ENCODE measurements at places on chromosomes 13 and 19.

- DNase-seq, result peak; percentile 93
These were observed at the start of gene CD320 for GRCh38 chr19:8307965-8308866. Gene CD320 (minus strand): TSS chr19:8308358. CDS start chr19:8308290, 68 bp downstream.

DNA sequence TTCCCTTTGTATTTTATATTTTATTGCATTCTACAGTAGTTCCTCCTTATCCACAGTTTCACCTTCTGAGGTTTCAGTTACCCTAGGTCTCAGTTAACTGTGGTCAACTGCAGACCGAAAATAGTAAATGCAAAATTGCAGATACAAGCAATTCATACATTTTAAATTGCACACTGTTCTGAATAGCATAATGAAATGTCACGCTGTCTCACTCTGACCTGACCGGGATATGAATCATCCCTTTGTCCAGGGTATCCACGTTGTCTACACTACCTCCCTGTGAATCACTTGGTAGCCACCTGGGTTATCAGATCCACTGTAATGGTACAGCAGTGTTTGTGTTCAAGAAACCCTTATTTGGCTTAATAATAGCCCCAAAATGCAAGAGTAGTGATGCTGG lies 325.0 kb downstream of the DNAJC15 start:
- DNase-seq, result no peak

DNA sequence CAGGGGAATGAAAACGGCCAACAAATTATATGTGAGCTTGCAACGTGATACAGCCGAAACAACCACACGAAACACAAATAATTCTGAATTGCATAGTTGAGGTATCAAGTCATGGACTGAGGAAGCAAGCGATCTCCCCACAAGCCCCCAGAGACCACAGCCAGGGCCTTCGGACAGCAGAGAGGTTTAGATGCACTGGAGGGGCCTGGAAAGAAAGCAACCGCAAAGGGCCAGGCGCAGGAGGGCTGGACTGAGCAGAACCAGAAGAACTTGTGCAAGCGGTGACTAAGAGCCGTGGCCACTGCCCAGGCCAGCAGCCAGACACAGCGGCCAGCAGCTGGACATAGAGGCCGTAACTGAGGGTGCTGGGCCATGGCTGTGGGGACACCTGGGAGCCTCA lies 131.4 kb downstream of the TNFRSF19 start:
- DNase-seq, result no peak

DNA sequence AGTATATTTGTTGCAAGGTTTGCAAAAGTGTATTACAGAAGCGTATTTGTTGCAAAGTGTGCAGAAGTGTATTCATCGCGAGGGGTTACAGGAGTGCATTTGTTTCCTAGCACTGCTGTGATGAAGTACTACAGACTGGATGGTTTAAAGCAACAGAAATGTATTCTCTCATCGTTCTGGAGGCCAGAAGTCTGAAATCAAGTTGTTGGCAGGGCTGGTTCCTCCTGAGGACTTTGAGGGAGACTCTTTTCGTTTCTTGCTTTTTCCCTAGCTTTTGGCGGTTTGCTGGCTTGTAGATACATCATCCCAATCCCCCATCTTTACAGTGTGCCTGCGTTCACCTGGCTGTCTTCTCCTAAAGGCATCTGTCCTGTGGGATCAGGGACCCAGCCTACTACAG lies 127.9 kb upstream of the USP29 start:
- DNase-seq, result no peak

DNA sequence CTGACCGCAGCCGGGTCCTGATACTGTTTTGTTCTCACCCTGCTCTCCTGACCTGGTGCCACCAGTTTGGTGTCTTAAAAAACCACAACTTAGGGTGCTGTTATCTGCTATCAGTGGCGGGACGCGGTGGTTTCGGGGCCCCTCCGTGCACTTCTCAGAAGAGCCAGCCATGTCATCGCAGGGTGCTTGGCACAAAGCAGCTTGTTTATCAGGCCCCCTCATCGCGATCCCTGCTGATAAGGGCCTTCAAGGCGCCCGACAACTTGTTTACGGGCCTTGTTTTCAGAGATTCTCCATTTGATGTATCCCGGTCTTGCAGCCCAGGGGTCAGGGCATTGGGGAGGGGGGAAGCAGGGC lies 58.1 kb upstream of the KLF2 start:
- no peak for DNase-seq

DNA sequence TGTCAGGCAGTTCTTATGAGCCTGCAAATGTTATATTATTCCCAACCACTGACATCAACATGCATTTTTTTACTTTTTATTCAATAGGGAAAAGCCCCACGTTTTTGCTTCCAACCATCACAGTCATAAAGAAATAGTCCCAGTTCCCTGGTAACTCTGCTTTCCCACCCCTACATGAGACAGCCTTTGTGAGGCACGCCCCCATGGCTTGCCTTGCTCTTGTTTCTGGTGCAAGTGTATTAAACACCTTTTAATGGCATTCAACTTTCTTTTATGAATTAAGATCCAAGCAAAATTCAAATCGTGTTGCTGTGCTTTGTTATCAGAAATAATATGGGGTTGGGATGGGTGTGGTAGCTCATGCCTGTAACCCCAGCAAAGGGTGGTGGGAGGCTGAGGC lies 54.2 kb upstream of the ZNF429 start:
- no peak for DNase-seq

DNA sequence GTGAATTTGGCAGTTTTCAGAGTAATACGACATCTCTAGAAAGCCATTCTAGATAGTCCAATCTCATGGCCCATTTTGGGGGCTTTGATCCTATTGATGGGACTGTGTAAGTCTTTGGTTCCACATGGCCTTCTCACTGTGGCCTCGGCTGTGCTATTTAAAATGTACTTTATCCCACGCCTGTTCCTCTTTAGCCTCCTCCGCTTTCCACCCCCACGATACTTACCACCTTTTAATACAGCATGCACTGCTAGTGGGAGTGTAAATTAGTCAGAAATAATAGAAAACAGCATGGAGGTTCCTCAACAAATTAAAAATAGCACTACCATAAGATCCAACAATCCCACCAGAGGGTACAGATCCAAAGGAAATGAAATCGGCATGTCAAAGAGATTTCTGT lies 28.3 kb upstream of the CEBPG start:
- DNase-seq, result no peak

- DNase-seq, result peak; percentile 76
These were observed 3.3 kb downstream of the LYL1 start for GRCh38 chr19:13099073-13099999.

DNA sequence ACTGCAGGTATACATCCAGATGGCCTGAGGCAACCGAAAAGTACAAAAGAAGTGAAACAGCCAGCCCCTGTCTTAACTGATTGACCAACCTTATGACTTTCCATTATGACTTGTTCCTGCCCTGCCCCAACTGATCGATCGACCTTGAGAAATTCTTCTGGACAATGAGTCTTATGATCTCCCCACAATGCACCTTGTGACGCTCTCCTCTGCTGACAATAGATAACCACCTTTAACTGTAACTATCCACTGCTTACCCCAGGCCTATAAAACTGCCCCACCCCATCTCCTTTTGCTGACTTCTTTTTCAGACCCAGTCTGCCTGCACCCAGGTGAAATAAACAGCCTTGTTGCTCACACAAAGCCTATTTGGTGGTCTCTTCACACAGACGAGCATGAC lies 11.2 kb downstream of the ZNF83 start:
- no peak for DNase-seq

Measured in germinal center (tissue), 1 donor.